Stimulated activated CD4-positive, alpha-beta T cell treated with anti-CD3 and anti-CD28 coated beads, Interleukin-1b, Interleukin-23, amount 100 ng/mL, for 48 hours (primary cell): ENCODE measurements at places on chromosomes 5 and 9.

DNA sequence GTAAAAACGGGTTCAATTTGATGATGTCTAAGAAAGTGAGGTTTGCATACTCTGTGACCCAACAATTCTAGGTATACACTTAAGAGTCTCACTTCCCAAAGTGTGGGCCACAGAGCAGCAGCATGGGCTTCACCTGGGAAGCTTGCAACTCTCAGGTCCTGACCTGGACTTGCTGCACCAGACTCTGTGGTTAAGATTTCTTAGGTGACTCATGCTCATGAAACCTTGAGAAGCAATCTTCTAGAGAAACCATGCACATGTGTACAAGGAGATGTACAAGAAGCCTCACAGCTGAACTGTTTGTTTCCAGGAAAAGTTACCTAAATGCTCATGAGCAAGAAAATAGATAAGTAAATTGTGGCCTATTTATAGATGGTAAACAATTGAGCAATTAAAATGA is 30.0 kb downstream of the DNAJC21 start:
- peak; percentile 6 for DNase-seq

DNA sequence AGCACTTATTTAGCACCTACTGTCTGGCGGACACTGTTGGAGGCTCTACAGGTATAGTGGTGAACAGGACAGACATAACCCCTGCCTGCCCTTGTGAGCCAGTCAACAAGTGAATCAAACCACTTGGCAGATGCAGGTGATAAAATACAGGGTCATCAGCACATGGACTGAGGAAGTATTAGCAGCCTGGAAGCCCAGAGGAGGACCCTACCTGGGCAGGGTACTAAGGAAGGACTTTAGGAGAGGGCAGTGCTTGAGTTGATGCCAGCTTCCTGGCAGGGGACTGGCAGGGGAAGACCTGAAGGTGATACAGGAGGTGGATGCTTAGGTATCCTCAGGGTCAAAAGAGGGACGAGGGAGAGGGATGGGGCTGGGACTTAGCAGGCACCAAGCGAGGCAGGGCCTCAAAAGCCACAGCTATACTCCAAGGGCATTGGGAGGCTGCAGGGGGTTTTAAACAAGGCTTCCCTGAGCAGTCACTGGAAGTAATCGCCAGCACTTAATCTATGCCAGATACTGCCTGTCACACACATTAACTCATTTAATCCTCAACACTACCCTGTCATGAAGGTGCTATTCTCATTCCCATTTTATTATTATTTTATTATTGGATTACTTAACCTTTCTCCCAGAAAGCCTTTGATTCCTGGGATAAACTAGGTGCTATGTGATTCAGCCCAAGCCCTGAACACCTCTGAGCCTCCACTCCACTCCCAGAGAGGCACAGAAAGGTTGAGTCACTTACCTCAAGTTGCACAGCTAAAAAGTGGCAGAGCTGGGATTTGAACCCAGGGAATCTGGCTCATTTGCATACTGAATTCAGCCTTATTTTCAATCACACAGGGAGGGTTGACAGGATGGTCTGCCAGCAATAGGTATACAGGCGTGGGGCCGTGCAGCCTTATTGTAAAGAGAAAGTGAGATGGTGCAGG is 63.8 kb upstream of the ORM1 start:
- DNase-seq: no peak

GRCh38 chr9:92771309-92771708 is 6.7 kb upstream of the BICD2 start:
- no peak for DNase-seq

GRCh38 chr9:107584186-107584585 is 94.6 kb upstream of the KLF4 start:
- DNase-seq: no peak

- DNase-seq: no peak
Measured at GRCh38 chr5:98454407-98454806, 319.1 kb upstream of the RGMB start.

DNA sequence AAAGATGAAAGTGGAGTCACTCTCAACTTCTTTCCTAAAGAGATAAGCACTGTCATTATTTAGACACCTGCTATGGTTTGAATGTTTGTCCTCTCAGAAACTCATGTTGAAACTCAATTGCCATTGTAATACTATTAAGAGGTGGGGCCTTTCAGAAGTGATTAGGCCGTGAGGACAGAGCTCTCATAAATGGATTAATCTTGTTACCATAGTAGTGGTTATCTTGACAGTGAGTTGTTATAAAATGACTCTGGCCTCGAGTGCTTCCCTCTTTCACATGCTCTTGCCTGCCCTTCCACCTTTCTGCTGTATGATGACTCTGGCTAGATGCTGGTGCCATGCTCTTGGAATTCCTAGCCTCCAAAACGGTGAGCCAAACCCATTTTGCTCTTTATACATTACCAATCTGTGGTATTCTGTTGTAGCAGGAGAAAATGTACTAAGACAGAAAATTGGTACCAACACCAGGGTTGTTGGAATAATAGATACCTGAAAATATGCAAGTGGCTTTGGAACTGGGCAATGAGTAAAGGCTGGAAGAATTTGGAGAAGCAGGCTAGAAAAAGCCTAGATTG is 38.0 kb downstream of the GDA start:
- DNase-seq: no peak

- DNase-seq: no peak
Measured at GRCh38 chr9:136697146-136697820, 10.0 kb upstream of the AGPAT2 start.

DNA sequence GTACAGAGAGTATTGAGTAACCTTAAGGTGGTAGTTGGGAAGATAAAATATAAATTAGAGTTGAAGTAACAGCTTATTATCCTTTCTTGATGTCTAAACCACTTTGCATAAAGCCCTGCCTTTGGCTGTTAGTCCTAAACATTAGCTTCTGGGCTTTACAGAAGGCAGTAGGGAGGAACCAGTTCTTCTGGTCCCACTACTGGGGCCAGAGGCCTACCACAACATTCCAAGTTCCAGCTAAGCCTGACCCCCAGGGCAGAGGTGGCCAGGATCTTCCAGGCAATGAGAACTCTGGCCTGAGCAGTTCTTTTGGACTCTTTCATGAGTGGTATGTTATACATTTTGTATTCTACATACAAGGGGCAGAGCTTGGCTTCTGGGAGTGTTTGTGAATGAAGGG is 26.1 kb downstream of the DNAI1 start:
- DNase-seq: no peak

DNA sequence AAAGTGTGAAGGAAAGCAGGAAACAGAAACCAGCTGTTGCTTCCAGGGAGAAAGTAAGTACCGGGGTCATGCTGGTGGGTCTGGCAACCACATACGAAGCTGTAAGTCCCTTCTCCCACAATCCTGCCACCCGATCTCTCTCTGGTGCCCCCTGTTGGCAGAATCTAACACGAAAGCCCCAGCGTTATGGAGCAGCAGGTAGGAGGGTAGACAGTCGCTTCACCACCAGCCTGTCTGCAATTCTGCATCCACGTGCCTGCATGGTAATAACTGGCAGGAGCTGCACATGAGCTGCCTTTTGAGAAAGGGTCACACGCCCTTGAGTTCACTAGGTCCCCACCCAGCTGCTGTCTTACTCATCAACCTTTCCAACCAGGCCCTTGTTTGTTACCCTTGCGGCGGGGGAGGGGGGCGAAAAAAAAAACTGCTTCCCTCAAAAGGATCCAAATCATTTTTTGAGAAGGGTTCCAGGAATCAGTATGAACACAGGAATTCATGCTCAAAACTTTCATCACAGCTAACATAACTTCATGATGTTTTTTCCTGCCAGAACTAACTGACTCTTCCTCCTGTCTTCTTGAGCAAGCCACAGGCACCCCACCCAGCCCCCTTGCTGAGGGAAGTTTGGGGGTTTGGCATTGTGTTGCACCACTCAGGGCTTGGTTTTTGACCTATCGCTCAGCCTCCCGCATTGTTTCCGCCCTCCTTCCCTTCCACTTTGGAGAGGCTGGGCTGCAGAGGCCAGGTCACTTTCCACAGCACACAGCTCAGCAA is 19.6 kb upstream of the TMEM252 start:
- DNase-seq: peak; percentile 65

GRCh38 chr9:82117026-82117811 is 128.6 kb downstream of the SPATA31D1 start:
- no peak for DNase-seq

DNA sequence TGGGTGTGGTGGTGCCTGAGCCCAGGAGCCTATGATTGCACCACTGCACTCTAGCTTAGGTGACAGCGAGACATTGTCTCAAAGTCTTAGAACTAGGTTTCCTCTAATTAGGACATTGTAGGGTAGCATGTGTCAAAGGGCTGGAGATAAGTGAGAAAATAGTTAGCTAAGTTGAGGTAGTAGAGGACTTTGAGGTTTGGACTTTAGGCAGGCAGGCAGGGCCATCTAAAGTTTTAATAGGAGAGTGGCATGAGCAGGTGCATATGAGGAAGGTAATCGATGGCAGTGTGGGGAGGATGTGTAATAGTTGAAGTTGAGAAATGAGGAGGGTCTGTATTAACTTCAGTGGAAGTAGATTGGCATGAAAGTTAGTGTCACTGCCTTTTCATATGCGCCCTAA is 21.1 kb downstream of the CNOT6 start:
- no peak for DNase-seq

GRCh38 chr5:100600298-100600994 is 65.3 kb downstream of the FAM174A start:
- DNase-seq: no peak

DNA sequence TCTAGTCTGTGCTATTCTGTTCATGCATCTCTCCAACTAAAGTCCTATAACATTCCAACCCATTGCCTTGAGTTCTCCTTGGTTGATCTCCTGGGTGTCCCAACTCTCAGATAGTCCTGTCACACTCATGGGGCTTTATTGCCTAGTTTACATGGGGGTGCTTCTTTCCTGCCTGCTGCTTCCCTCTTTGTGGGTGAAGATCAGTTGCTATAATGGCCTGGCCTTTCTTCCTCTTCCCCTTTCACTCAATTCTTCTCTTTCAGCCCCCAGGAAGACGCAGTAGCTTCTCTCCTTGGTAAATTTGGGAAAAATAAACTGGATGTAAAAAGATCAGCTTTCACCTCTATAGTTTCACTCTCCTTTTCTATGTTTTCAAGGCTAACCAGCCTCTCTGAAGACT is 66.5 kb downstream of the PTCD2 start:
- no peak for DNase-seq

DNA sequence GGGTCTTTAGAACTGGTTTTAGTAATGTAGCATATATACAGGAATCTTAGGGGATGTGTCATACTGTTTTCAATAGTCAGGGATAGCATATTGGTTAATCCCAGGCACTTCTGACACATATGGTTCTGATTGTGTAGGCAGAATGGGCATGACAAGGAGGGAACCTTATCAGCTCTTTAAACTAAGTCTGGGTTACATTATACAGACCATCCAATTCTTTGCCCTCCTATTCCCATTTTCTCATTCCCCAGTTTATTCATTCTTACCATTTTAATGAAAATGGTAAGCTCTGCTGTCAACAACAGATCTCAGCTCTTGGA is 85.1 kb downstream of the NDUFAF2 start:
- no peak for DNase-seq

GRCh38 chr5:179870403-179870903 is 11.8 kb upstream of the MRNIP start:
- no peak for DNase-seq

DNA sequence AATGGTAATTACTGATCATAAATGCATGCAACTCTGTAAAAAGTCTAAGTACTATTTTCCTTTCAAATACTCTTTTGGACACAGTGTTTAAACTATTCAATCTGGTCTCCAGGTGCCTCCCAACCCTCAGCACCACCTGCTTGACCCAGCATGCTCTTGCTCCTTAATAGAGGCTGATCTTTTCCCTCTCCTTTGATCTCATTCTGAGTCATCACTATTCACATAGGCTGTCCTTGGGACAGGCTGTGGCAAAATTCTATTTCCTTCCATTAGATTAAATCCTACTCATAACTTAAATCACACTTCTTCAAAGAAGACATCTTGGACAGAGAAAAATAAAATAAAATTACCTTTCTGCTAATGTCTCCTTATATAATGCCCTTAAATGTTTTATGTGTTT is 199.4 kb upstream of the ST8SIA4 start:
- no peak for DNase-seq

DNA sequence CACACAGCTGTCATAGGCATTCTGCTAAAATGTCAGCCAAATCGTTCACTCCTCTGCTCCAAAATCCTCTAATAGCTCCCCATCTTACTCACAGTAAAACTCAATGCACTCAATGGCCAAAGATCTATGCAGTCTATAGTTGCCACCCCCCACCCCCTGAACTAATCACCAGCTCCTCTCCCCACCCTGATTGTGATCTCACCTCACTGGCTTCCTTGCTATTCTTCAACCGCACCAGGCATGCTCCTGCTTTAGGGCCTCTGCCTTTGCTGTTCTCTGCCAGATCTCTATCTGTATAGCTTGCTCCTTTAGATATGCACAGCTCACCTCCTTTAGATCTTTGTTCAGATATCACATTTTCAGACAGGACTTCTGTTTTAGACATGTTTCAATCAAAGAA is 33.2 kb upstream of the SNX2 start:
- DNase-seq: no peak

DNA sequence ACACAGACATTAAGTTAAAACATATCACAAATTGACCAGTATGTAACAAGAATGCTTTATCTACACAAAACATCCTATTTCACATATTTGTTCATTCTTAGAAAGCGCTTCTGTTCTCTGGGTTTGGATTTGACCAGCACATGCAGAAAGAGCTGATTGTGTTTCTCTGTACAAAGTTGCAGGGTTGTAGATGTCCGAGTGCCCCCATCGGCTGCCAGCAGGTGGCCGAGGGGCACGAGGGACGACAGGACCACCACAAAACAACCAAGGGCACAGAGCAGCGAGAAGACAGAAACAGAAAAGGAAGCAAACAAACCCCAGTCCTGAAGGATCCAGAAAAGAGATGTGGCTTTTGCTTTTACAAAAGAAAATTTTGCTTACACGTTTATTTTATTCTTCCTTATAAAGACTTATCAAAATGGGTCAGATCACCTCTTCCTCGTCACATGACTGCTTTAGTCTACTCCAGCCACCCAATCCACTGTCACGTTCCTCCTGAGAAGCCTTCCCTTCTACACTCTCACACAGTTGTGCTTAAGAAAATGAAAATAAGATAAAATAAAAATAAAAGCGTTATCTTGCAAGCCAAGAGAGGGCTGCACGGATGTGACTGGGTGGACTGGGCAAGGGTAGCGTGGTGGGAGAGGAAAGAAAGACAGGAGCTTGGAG is 9.5 kb downstream of the OTP start:
- no peak for DNase-seq

- peak; percentile 60 for DNase-seq
Measured at GRCh38 chr9:133031496-133031911, 707 bp downstream of the GTF3C5 start.

- no peak for DNase-seq
Measured at GRCh38 chr9:131633491-131634031, 88.2 kb downstream of the PRRT1B start.
